ENCODE measurements at places on chromosomes 6 and 20.
A peak's percentile ranks its signal among the peaks of the same experiment; 100 is the strongest.

DNA sequence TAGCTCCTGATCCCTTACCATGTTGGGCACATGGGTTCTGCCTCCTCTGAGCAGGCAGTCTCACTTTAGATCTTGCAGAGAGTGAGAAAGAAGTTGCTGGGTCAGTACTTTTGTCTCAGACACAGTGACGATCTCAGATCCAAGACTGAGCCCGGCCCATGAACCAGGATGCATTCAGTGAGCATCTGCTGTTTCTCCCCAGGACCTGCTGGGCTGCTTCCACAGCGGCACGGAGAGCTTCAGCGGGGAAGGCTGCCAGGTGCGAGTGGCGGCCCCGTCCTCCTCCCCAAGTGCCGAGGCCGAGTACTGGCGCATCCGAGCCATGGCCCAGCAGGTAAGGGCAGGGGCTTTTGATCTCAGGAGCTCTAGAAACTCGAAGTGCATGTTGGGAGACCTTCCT, 53.9 kb upstream of the SMIM28 start:
- DNase-seq: no peak

DNA sequence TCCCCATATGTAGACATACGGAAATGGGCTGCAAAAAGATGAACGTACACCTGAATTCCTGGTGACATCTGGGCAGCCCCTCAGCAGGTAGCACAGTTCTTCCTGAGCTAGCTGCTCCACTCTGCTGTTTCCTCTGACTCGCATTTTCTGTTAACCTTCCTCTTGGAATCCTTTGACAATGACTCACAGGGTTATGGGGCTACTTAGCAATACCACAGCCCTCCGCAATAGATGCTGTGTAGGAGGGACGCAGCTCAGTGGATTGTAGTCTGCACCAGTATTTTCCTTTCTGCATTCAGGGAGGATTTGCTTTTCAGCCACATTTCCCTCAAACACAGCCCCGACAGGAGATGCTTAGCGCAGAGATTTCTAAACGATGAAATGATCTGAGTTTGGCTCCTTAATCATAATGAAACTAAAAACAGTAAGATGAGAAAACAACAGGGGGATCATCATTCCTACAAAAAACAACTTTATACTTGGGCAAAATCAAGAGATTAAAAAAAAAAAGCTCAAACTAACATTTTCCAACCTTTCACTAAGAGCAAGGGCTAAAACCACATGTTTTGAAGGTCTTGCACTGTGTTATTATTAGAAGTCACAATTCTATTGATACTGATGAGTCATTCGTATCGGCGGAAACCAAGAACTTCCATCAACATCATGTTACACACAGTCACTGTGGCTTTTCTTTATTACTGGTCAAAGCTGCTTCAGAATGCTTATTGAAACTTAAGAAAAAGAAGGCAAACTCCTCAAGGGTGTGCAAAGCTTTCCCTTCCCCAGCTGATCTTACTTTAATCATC, 12.2 kb downstream of the BACH2 start:
- DNase-seq: peak; percentile 29

DNA sequence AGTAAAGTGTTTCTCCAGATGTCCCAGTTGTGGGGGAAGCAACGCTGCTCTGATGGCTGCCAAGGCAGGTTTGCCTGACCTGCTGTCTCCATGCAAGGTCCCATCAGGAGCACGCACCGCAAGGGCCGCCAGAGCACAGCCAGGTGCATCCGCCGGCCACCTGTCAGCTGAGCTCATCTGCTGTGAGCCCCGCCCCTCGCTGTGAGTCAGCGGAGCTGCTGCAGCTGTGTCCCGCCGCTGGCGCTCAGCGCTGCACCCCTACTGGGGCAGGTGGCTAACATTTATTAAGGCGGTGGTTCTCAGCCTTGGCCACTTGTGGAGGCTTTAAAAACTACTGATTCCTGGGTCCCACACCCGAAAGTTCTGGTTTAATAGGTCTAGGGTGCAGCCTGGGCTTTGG, 225.7 kb downstream of the UST start:
- peak; percentile 17 for DNase-seq

DNA sequence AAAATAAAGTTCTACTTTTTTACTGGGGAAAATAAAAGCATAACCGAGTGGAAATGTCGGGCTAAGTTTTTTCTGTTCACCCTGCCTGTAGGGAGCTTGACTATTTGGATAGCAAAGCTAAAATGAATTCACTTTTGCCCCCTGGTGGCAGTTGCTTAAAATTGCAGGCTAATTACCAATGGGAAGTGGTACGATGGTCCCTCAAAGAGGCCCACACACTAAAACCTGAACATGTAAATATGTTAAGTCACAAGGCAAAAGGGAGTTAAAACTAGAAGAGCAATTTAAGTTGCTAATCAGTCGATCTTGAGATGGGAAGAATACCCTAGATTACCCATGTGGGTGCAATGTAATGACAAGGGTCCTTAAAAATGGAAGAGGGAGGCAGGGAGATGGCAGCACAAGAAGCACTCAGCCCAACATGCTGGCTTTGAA, 916 bp upstream of the SUN5 start:
- no peak for DNase-seq

DNA sequence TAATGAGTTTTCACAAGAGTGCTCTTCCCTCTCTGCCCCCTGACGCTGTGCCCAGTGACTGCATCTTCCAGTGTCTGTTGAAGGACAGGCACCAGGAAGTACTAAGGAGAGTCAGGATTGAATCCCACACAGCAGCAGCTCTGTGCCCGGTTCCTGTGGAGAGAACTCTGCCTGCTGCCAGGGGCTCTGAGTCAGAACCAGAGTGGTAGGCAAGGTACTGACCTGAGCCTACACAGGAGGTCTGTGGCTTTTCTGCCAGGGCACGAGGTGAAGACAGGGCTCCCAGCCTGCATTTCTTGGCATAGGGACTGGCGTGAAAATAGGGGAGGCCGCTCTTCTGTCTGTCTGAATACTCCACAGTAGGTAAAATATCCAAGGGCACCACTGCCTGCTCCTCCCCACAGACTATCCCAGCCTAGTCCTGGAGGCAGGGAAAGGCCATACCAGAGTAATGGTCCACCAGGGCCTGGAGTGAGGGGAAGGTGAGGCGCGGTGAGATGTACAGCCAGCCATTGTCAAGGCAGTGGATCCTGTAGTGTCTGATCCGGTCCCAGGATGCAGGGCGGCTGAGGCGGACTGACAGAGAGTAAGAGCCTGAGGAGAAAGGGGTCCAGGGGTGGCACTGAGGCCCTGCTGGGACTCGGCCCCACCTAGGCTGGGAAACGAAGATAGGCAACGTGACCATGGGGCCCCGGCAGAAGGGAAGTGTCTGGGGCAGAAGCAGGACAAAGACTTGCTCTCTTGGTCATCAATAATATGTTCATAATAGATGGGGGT, 9.4 kb downstream of the RAB5IF start:
- DNase-seq: no peak
